Transverse colon (tissue), 4 donors: ENCODE measurements at places on chromosomes 7 and 10. TPM values are rescaled to one million over a fixed set of nuclear protein-coding genes. Genes with fewer than 3 reads are reported as not detected.

- no peak overlapping the region for H3K4me3 ChIP-seq
- no peak for DNase-seq
- H3K27ac ChIP-seq = no peak overlapping the region
- no peaks in the 10 kb centered on the region for H3K27me3 ChIP-seq
- no peaks in the 10 kb centered on the region for H3K36me3 ChIP-seq
These were observed 38.1 kb upstream of the WDR11 start for GRCh38 chr10:120813085-120813484.

GRCh38 chr7:83925860-83926259 lies 268.7 kb downstream of the SEMA3A start:
- no peak overlapping the region for H3K4me3 ChIP-seq
- no peaks in the 10 kb centered on the region for H3K27me3 ChIP-seq
- H3K4me1 ChIP-seq = no peaks in the 10 kb centered on the region

- H3K27me3 ChIP-seq = no peaks in the 10 kb centered on the region
- H3K27ac ChIP-seq = peak overlapping the region; percentile 43
- peak; percentile 21 for DNase-seq
- H3K4me1 ChIP-seq = no peaks in the 10 kb centered on the region
These were observed 145.7 kb upstream of the RHEB start for GRCh38 chr7:151665368-151665767.

DNA sequence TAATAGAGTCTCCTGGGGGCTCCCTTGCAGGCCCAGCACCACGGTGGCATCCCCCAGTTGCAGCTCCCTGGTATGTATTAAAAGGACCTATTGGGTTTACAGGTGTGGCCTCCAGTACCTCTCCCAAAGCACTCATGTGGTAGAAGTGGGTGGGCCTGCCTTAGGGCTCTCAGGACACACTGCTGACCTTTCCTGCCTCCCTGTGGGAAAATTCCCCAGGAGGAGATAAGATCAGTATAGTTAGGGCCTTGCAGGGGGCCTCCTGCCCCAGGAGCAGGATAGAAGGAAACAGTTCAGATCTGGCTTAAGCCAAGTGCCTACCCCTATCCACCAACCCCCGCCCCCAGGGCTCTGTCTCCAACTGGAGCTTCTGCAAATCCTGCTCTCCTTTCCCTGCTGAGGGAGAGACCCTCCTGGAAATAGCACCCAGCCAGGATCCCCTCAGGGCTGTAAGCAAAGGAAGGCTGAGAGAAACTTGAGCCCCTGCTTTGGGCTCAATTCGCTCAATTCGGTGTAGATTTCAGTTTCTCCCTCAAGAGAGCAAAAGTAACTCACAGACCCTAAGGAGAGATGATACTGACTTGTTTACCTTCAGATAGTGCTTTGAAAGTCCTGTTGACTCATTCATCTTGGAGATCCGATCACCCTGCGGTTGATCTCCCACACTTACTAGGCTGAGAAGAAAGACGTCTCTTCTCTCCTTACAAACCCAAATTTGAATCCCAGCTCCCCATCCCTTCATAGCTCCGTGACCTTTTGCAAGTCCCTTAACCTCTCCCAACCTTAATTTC lies 130.6 kb downstream of the WDR11 start:
- no peak overlapping the region for H3K27ac ChIP-seq
- H3K27me3 ChIP-seq = peaks cover 5% of the 10 kb centered on the region
- peaks cover 17% of the 10 kb centered on the region for H3K4me1 ChIP-seq
- H3K36me3 ChIP-seq = no peaks in the 10 kb centered on the region

- DNase-seq = no peak
- H3K27me3 ChIP-seq = no peaks in the 10 kb centered on the region
- H3K36me3 ChIP-seq = no peaks in the 10 kb centered on the region
- H3K27ac ChIP-seq = no peak overlapping the region
- no peaks in the 10 kb centered on the region for H3K4me1 ChIP-seq
- no peak overlapping the region for H3K4me3 ChIP-seq
These were observed 137.2 kb upstream of the PCBD1 start for GRCh38 chr10:71025535-71025934.

Gene SFTPD
- not detected for total RNA-seq

Gene AZGP1
- total RNA-seq = not detected

Gene KIAA1217
- 175 TPM for total RNA-seq

Gene AGAP3
- total RNA-seq = 54.9 TPM

Gene TNPO3
- total RNA-seq = 29.9 TPM
